ENCODE measurements at places on chromosomes 6 and 20.
A peak's percentile ranks its signal among the peaks of the same experiment; 100 is the strongest.

GRCh38 chr6:167796192-167796981 lies 30.3 kb upstream of the AFDN start:
- no peak for DNase-seq

- no peak for DNase-seq
These were observed 13.0 kb upstream of the MOXD1 start for GRCh38 chr6:132414322-132414721.

DNA sequence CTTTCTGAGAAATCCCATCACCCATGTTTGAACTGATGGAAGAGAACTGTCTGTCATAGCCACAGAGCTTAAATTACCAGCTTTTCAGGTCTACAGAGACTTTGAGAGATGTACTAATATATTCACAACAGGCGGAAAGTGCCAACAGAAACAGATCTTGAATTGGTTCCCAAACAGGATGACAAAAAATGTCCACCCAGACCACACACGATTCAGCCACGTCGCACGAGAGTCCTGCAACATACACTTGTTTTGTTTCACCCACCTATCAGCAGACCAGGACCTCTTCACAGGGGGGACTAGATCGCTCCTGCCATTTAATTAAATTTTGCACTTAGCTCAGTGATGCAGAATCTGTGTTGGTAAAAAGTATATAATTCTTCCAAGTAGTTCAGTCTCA lies 187.1 kb upstream of the CEP162 start:
- DNase-seq = peak; percentile 78

DNA sequence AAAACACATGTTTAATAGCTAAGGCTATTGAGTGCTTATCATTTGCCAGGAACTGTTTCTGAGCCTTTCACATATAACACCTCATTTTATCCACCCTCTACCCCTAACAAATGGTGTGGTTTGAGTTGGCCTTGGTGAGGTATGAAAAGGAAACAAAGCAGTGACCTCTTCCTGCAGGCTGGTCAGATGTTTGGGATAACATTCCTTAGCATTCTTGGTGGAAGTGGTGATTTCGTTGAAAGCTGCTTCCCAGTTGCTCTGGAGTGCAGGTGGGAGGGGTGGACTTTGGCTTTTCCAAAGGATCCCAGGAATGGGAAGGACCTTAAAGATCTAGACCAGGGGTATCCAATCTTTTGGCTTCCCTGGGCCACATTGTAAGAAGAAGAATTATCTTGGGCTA lies 41.3 kb downstream of the CARMIL1 start:
- DNase-seq = no peak

DNA sequence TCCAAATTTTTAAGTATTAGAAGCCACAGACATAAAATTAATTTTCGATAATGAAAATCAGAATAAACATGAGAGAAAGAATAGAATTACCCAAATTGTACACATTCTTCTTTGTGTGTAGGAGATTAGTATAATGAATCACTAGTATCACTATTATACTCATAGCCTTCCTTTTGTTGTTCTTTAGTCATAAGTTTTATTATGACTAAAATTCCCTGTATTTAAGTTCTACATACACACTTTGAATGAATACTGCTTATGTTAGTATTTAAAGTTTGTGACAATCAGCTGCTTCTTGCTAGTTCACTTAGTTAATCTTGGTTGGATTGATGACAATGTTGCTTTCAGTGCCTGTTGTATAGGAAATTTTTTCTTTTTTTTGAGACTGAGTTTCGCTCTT lies 72.7 kb downstream of the CCDC170 start:
- no peak for DNase-seq

DNA sequence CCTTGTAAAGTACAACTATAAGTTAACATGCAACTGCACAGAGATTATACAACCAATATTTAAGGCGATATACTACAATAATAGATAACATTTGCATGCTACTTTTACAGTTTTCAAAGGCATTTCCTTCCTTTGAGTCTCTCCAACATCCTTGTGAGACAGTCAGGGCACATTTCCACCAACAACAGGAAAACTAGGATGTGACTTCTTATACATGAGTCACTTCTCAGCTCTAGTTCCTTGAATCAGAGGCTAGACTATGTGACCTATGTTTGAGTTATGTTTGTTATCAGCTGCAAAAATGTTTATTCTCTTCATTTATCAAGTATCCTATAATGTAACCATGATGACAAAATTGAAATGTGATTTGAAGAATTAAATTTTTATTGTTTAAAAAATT lies 51.7 kb upstream of the TFAP2D start:
- no peak for DNase-seq

- DNase-seq = peak; percentile 12
These were observed 95.2 kb downstream of the ANKRD60 start for GRCh38 chr20:58133020-58133808.

- DNase-seq = no peak
These were observed 33.3 kb downstream of the LRP11 start for GRCh38 chr6:149830731-149831307.

GRCh38 chr20:5569021-5569420 lies 181.2 kb upstream of the SHLD1 start:
- DNase-seq = peak; percentile 14

DNA sequence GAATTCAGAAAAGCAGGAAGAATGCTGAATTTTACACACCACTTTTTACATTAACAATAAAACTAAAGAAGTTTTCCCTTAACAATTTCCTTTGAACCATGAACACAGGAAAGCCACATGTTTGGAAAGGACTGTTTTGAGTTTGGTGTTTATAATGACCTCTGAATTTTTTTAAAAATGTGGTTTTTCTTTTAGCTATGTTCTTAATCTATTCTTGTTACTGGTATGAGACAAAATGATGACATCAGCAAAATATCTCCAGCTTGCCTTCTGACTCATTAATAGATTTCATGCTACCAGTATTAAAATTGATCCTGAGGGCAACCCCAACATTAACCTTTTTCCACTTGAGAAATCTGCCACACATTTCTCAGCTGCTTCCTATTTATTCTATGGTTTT lies 217.5 kb upstream of the THEMIS start:
- no peak for DNase-seq

- peak; percentile 96 for DNase-seq
These were observed at the start of gene ME1 for GRCh38 chr6:83430611-83431544. Gene ME1 (minus strand): TSS chr6:83431051. CDS start chr6:83430954, 97 bp downstream.

- no peak for DNase-seq
These were observed 41.3 kb downstream of the RSPH3 start for GRCh38 chr6:158958504-158959386.

GRCh38 chr6:131999545-132000146 lies 48.5 kb upstream of the CCN2 start:
- DNase-seq = no peak

DNA sequence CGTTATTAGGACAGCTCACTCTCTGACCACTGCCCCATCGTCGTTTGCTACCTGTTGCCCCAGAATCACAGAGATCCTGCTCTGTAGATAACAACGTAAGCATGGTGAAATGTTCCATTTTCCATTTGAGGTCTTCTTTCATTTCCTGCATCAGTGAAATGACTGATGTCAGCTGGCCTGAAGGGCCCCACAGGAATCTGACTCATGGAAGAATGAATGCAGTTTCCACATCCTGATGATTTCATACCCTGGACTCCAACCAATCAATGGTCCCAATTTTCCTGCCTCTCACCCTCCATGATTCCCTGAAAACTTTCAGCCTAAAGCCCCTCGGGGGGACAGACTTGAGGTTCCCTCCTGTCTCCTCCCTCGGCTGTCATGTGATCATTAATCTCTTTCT lies 394.4 kb upstream of the CDH4 start:
- DNase-seq = no peak

GRCh38 chr6:145258122-145258521 lies 477.2 kb downstream of the EPM2A start:
- no peak for DNase-seq

GRCh38 chr6:155121699-155122098 lies 126.6 kb downstream of the TIAM2 start:
- peak; percentile 45 for DNase-seq

DNA sequence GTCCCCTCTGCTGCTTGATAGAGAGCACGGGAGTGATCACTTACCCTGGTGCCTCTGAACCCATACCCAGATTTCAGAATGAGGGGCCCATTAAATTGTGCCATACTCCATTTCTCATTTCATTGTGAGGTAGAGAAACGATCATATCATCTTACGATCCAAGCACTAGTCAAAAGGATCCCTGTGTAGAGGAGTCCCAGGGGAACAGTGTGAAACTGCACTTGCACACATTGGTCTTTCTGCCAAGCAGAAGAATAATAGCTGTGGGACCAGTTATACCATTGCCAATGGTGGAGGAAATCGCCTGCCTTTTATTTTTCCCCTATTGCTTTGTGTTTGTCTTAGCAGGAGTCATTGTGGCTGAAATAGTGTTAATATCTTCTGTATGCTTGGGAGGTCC lies 161.9 kb downstream of the FARS2 start:
- DNase-seq = no peak

DNA sequence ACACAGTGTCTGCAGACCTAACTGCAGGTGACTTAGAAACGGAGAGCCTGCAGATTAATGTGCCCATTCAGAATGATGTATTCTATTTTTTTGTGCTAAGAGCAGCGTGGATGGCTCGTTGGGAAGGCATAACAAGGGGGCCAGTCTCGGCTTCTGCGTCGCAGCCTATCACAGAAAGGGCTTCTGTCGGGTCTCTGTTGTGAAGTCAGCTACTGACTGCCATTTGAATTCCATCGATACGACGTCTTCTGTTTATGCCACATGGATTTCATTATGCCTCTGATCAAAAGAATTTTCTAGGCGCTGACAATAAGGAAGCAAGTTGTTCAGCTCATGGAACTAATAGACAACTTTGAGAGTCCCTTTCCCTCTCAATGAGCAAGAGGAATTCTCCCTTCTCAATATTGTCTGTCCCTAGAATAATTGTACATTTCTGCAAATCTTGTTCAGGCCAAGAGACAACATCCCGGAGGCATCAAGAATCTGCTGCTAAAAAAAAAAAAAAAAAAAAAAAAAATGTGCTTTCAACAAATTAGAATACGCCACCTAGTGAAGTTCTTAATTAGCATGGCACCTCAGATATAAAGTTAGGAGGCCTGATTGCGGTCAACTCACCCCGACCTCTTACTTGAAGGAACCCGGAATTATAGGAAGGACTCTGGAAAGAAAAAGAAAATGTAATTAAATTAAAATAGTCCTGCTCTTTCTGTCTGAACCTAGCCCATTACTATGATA lies 223.9 kb downstream of the TSHZ2 start:
- no peak for DNase-seq

GRCh38 chr20:57059055-57059596 lies 207.3 kb downstream of the BMP7 start:
- no peak for DNase-seq

GRCh38 chr6:133887156-133887879 lies 1.6 kb upstream of the TCF21 start:
- no peak for DNase-seq

GRCh38 chr20:63885264-63886053 lies 9.5 kb upstream of the DNAJC5 start:
- DNase-seq = no peak

DNA sequence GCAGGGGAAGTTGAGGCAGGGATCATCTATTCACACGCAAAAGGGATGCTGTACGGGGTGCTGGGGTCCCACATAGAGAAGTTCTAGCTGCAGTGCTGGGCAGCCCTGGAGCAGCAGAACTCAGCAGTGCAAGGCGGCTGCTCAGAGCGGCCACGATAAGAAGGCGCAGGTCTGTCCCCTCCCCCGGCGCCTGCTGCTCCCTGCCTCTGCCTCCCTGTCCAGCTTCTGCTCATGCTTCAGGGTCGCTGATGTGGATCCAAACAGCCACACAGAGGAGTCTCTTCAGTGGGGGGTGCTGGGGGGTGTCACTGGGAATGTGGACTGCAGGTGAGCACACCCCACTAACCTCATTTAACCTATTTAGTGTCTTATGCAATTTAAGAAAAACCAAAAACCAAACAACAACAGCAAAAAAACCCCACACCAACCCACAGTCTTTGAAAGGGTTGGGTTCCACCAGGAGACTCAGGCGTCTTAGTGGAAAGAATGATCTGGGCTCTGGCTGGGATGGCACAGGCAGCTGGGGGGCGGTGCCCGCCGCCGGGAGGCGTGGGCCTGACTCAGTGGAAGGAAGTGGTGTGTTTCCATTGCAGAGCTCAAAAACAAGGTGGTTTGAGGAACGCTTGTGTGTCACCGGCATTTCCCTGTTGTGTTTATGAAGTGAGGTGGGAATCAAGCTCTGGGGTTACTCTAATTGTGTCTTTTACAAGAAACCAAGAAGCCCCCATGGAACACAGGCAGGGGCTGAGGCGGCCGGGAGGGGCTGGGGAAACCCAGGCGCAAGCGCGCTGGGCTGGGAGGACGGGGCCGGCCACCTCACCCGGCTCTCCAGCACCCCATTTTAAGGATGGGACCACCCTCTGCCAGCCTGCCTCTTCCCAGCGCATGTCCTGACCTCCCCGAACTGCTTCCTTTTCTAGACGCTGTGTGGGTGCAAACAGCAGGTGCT lies 55.1 kb downstream of the IRF4 start:
- DNase-seq = no peak
